ENCODE measurements at places on chromosomes 12 and 14.

DNA sequence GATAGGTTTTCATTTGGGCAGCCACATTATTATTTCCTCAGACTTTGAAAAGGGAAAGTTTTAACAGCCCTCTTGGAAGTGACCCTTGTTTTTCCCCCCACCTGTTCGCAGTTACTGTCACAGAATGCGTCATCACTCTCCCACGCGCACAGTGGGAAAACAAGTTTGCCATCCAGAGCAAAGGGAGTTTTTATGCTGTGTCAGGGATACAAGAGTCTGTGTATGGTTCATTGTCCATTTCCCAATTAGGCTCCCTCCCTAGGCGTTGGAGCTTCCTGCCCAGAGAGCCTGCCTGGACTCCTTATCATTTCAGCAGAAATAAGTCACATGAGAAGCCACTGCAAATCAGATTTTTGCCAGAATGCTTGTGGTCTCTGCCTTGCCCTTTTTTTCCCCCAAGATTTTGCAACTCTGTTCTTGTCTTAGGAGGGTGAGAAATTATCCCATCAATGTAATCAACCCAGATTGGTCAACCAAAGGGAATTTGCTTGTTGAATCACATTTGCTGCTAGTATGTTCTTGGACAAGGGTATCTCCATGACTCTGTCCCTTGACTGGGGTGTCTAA, 104.1 kb downstream of the IGF1 start:
- DNase-seq, result peak; percentile 83

DNA sequence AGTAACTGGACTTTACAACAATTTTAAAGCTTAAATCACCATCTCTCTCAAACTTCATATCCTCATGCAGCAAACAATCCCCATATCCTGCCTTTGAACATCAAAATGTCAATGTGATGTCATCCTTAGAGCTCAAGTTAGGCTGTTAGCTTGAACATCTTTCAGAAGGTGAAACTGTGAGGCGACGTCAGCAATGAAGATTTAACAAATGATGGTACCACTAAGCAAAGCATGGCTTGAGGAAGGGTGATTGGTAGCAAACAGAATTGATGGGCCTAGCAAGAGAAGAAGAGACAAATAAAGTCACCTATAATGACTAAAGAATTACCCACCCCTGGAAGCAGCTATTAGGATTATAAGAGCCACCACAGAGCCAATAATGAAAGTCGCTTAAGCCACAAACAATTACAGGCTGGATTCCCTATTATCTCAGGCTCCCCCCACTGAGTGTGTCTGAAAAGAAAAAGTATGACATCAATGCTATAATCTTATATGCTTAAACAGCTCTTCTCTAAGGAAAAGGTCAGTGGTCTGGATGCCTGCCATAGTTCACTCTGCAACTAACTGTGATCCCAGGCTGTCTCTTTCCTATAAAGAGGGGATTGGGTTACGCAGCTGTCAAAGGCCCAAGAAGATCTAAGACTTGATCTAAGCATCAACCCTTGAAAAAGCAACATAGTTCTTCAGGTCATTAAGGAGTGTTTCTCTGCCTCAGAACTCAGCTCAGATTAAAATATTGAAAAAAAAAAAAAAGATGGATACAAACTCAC, 18.1 kb downstream of the EGLN3 start:
- DNase-seq, result no peak

DNA sequence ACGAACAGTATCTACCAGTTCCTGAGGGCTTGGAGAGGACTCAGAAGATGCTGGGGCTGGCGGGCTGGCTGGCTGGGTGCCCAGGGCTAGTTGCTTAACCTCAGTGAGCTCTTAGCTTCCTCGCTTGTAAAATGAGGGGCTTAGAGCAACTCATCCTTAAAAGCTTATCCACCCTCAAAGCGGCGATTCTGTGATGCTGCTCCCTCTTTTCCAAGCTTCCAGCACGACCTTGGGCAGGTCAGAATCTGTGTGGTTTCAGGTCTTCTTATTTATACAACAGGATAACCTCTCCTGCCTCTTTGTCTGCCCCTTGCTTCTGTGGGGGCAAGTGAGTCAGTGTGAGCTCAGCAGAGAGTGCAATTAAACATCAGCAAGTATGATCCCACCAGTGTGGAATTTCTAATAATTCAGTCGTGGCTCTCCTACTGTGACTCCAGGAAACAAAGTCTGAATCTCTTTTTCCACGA, 281.8 kb downstream of the KSR2 start:
- DNase-seq, result no peak

GRCh38 chr14:38405851-38406635, 150.2 kb upstream of the CLEC14A start:
- DNase-seq, result no peak
